C1 segment of cervical spinal cord (tissue), 14 donors: ENCODE measurements at places on chromosomes 3 and 15.

DNA sequence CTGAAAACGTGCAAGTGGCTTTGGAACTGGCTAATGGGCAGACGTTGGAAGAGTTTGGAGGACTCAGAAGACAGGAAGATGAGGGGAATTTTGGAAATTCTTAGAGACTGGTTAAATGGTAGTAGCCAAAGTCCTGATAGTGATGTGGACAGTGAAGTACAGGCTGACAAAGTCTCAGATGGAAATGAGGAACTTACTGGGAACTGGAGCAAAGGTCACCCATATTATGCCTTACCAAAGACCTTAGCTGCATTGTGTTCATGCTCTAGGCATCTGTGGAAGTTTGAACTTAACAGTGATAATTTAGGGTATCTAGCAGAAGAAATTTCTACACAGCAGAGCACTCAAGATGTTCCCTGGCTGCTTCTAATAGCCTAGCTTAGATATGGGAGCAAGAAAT, 28.6 kb upstream of the SERPINI2 start:
- no peak for DNase-seq

GRCh38 chr3:9192248-9193025, 57.0 kb downstream of the SRGAP3 start:
- DNase-seq: no peak

- no peak for DNase-seq
Measured at GRCh38 chr15:73677146-73677607, 7.0 kb upstream of the CD276 start.

DNA sequence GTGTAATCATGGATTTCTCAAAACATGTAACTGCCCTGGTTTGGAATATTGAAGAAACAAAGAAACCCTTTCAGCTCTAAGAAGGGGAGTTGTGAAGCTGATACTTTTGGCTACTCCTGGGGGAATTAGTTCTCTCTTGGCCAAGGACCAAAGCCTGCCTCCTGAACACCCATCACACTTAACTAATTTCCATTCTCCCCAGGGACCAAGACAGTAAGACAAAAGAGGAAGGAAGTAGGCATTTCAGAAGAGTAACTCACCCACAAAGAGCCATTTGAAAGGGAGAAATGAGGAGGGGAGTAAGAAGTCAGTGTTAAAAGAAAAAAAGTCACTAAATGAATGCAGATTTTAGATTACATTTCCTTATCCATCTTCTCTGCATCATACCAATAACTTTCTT, 328.0 kb upstream of the SOX2 start:
- DNase-seq: no peak

GRCh38 chr15:40942337-40942854, 10.9 kb upstream of the CHAC1 start:
- no peak for DNase-seq

DNA sequence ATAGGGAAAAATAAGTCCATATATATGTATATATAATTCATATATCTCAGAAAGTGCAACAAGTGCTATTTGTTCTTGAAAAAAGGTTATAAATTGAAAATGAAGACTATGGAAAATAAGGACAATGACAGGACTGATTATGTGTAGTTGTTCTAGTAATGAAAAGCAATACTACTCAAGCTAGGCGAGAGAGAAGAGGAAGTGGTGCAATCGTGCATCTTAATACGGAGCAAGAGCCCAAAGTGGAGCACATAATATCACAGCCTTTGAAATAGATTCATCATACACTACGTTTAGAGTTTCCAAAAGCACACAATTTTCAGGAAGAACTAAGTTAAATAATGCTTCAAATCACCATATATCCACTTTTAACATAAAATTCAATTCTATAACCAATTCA, 87.9 kb downstream of the ULK4 start:
- no peak for DNase-seq

- DNase-seq: no peak
Measured at GRCh38 chr3:120983841-120984240, 75.8 kb downstream of the STXBP5L start.

DNA sequence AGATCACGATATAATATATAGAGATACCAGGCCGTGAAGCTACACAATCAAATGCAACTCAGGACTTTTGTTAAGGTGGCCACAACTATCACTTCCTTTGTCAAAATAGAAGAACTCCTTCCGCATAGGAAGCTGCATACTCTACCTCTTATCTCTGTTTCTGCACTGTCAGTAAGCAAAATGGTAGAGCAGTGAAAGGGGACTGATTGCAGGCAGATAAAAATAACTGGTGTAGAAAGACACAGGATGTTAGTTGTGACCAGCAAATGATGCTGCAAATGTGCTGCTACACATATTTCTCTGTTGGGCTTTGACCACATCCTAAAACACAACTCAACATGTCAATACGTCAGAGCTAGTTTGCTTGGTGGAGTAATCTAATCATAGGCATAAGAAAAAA, 16.3 kb upstream of the TRAT1 start:
- no peak for DNase-seq
